Fibroblast of the aortic adventitia (primary cell): ENCODE measurements at places on chromosomes 12 and 14. TPM values are rescaled to one million over a fixed set of nuclear protein-coding genes. Genes with fewer than 3 reads are reported as not detected.

The KLRC2 gene
- not detected in 2 replicates for total RNA-seq

The MYBPC1 gene
- not detected in 2 replicates for total RNA-seq

The CDKL1 gene
- 7.3 and 66.6 TPM in 2 replicates for total RNA-seq

The VRTN gene
- not detected in 2 replicates for total RNA-seq

The ANO2 gene
- total RNA-seq = not detected in 2 replicates

The NCAPD2 gene
- total RNA-seq = 43.1 and 45.1 TPM in 2 replicates

The CDK17 gene
- 33.4 and 49.1 TPM in 2 replicates for total RNA-seq

The KRT6A gene
- not detected in 2 replicates for total RNA-seq

The DHH gene
- total RNA-seq = 0.41 TPM in 1 of 2 replicates, not detected in the other
